ENCODE measurements at places on chromosomes 7 and 10. TPM values are rescaled to one million over a fixed set of nuclear protein-coding genes. Genes with fewer than 3 reads are reported as not detected.
A peak's percentile ranks its signal among the peaks of the same experiment; 100 is the strongest.

- no peak for DNase-seq
These were observed 33.1 kb downstream of the HABP2 start for GRCh38 chr10:113585949-113586348.

DNA sequence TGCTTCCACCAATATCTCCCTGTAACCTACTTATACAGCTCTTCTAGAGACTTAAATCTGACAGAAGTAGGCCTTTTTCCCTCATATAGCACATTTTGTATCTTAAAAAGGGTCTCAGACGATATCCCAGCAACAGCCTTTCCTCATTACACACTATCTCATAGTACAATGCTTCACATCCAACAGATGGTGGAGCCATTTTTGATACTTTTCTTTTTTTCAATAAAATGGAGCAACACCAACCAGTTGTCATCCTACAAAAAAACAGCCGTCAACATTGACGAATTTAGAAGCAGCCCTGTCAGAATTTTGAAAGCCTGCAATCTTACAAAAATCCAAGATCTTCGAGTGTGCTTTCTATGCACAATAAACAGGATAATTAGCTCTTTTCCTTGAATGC, 145.9 kb upstream of the NEBL start:
- no peak for DNase-seq

DNA sequence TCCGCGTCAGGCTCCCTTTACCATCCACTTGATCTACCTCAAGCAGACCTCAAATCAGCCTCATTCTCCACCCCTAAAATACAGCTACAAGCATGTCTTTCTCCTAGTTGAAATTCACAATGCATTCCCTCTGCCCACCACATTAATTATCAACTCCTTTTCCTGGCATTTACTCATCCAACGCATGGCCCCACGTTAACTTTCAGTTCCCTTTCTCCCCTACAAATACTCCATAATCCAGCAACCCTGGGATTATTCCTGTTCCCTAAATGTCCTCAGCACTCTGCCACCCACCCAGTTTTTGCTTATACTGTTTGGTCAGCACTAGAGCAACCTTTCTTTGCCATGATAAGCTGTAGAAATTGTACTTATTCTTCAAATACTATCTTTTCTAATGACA, 5.7 kb upstream of the VIM start:
- no peak for DNase-seq

DNA sequence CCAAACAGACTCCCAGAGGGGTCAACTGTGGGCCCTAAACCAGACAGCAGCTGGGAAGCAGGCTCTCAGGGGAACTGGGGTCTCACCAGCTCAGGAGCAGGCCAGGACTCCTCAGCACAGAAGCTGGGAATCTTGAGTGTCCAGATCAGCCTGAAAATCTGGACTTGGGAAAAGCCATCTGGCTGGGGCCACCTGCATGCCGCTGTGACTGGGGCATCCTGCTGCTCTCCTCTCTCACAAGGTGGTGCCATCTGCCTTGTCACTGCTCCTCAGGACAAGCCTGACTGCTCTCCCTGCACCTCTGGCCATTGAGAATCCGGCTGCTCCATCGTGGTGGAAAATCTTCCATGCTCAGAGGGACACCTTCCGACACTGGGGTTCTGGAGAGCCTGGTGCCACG, 141.4 kb downstream of the PLPP4 start:
- DNase-seq = no peak

GRCh38 chr7:19681596-19681995, 27.2 kb downstream of the POLR1F start:
- no peak for DNase-seq

GRCh38 chr7:106542550-106543220, 118.3 kb downstream of the CCDC71L start:
- no peak for DNase-seq

- no peak for DNase-seq
These were observed 201.2 kb upstream of the PRKCQ start for GRCh38 chr10:6781133-6781770.

DNA sequence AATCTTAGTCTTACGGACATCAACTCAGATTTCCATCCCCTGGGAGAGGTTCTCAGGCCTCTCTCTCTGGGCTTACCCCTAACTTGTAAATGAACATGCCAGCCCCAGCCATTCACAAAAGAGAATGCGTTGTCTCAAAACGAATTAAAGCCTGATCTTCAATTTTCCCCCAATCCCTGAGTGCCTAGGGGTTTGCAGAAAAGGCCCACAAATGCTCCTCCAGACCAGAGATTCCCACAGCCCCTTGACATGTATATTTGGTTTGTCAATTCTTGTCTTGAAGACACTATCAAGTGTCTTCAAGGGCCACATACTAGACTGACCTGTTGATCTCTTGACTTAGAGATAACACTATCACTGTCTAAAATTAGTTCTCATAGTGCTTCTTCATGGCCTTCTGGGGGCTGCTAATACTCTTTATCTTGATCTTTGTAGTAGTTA, 11.9 kb upstream of the HOXA13 start:
- no peak for DNase-seq

- DNase-seq = no peak
These were observed 100.2 kb downstream of the FAM107B start for GRCh38 chr10:14674376-14675050.

DNA sequence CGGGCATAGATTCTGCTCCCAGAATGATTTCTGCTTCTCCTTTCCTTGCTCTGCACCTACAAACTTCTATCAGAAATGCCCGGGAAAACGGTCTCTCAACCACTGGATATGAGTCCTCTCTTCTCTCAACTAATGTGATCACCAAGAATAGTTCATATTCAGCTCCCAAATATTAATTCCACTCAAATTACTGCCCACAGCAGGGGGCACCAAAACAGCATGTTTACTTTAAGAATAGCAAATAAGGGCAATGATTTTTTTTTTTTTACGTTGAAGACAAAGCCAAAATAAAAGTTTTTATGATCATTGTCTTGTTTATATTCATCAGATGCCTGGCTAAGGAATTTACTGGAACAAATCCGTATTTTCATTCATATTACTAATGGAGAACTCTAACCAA, 94.9 kb upstream of the PRSS1 start:
- no peak for DNase-seq

- DNase-seq = no peak
These were observed 335.1 kb downstream of the ADARB2 start for GRCh38 chr10:1402016-1402770.

- peak; percentile 56 for DNase-seq
These were observed at the start of gene EPHA1 for GRCh38 chr7:143408686-143409561. Gene EPHA1 (minus strand): TSS chr7:143408856. CDS start chr7:143408805, 51 bp downstream.

DNA sequence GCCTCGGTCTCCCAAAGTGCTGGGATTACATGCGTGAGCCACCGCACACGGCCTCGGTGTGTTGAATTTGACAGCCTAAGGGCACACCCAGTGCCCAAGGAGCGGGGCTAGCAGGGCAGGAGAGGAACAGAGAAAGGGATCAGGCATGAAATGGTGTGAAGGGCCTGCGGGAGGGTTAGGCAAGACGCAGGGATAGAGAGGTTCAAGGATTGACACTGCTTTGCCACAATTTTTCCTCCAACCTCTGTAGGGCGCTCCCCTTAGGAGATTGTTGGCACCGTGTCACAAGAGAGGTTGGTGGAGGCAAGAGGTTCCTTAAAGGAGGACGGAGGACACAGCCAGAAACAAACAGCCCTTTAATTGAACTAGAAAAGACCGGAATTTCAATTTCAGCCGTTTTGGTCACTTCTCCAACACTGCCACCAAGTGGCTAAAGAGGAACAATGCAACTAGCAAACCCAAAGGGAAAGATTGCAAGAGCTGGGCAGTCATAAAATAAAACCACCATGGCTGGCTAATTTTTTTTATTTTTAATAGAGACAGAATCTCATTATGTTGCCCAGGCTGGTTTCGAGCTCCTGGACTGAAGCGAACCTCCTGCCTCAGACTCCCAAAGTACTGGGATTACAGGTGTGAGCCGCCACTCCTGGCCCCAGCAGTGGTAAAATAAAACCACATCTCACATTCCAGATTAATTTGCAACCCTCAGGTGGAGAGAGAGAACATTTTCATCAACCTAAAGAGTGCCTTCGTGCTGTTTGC, 6.9 kb upstream of the CREB3L2 start:
- DNase-seq = no peak

DNA sequence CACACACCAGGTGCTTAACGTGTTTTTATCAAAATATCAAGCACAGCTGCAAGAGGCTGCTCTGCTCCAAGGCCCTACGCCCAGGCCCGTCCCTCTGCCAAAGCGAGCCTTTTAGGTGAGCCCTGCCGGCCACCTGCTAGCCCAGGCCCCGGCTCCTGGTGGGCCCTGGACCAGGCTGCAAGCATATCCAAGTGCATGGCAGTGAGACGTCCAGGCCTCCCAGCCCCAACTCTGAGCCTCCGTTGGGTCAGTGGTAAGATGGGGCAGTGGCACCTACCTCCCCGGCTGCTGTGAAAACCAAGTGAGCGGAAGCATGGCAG, 136.2 kb downstream of the LHPP start:
- DNase-seq = peak; percentile 48

DNA sequence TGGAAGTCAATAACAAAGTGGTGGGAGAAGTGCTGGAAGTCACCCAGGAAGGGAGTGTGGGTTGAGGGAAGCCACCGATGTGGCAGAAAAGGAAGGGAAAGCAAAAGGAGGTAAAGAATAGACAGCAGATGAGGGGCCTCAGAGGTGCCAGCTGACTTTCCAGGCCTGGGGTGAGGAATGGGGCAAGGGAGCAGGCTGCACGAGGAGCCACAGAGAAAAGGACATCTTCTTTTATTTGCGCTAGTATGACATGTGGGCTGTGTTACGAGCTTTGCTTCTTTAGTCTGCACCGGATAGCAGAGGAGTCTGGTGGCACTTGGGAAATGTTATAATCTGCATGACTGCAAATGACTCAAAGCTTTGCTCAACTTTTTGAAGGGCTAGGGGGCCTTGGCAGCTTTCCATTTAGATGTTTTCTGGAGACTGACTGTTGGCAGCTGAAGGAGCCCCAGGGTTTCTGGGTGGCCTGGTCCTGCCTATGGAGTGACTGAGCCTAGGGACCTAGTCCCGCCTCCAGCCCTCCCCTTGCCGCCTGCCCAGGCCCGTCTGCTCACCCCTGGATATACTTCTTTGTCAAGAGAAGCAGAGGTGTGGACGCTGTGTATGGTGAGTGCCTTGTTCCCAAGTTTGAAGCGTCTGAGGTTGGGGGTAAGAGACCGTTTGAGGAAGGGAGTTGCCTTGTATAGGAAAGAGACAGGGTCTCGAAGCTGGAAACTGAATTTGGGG, 5.1 kb downstream of the PRXL2A start:
- DNase-seq = no peak

DNA sequence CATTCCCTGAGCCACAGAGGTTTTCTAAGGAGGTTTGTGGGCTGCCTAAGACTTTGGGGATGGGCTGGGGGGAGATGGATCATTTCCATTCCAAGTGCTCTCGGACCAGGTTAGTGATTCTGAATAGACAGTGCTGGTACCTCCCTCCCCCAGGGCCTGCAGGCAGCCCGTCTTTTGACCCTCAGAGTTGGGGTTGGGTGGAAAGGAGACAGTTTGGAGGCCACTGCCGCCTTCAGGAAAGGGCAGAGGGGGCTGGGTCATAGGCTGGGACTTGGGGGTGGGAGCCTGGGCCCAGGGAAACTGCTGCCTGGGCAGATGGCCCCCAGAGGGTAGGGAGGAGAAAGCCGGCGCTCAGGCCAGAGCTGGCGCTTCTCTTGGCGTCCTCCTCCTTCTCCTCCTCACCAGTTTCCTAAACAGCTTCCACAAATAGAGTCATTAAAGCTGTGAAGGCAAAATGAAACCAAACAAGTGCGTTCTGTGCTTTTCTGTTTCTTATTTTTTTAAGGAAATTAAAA, 4.4 kb downstream of the UNC5B start:
- no peak for DNase-seq

DNA sequence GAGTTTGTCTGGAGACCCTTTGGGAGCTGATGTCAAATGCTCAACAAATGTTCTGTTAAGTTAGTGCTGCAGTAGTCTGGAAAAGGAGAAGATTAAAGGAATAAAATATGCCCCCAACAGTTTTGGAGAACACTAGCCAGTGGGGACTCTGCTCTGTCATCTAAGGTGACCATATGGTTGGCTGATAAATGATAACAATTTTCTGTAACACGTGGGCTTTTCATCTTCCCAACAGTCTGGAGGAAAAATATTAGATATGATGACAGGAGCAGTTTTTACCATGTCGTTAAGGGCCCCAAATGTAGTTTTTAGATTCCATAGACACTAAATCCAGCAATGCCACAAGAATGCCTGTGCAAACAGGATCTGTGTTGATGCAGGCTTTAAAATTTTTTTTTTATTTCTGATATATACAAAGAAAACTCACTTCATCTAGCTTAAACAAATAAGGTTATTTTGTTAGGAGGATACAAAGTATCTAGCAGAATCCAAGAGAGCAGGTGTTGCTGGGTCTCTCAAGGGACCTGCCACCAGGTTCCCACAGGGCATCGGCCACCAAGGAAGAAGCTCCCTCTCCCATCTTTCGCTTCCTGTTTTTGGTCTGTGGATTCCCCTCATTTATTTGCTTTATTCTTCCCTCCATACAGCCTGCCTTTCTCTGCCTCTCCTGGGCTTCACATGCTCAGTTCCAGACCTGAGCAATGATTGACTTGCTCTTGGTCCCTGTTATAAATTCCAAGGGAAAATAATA, 6.2 kb upstream of the CFAP58 start:
- no peak for DNase-seq

GRCh38 chr7:6486438-6487183, 38.9 kb upstream of the DAGLB start:
- DNase-seq = no peak

Gene GBF1
- total RNA-seq = 44.0 TPM

Gene OR2A1
- not detected for total RNA-seq

Gene ATRNL1
- 0.41 TPM for total RNA-seq

Gene NYAP1
- 0.54 TPM for total RNA-seq

Gene RBM28
- total RNA-seq = 31.7 TPM

Gene LZTS2
- total RNA-seq = 43.4 TPM

Gene CRYGN
- total RNA-seq = not detected

Gene PROSER2
- 1.2 TPM for total RNA-seq

Gene KCNMA1
- 2.2 TPM for total RNA-seq

Gene VWC2
- 8.0 TPM for total RNA-seq

Gene C7orf33
- total RNA-seq = not detected

Gene SCIN
- 0.08 TPM for total RNA-seq

Gene KIAA1549
- total RNA-seq = 1.8 TPM

Gene DRGX
- total RNA-seq = not detected

Gene C7orf57
- total RNA-seq = not detected

Gene LEP
- total RNA-seq = 2.7 TPM

Gene AOAH
- total RNA-seq = 1.9 TPM
